Non-pigmented ciliary epithelial cell (primary cell): ENCODE measurements at places on chromosomes 11 and 22.

DNA sequence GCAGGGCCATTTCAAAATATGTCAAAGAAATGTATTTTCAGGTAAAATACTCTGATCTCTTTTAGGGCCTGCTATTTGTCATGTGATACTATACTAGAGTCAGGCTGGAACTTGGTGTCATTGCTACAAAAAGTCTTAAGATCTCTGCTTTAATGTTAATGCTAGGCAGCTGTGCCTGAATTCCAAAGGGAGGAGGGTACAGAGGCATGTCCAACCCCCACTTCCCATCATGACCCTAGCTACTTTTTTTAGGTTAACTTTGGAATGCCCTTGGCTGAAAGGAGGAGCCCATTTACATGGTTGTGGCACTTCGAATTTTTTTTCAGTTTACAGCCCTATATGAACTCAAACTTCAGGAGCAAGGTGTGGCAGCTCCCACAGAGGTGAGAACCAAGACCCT lies 58.1 kb downstream of the OSBP2 start:
- DNase-seq = no peak

DNA sequence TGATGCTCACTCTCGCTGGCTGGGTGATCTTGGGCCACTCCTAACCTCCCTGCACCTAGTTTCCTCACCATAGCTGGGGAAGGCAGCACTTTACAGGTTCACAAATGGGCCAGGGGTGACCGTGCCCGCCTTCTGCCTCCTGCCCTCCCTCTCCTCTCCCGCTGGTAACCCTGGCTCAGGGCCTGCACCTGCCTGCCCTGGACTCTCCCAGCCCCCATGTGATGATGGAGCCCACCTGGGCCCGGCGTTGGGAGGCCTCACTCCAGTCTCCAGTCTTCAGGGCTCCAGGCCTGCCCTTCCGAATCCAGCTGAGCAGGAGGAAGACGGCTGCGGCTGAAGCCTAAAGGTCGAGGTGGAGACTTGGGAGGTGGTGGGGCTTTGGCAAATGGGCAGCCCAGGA lies 152.9 kb downstream of the CACNA1I start:
- DNase-seq = no peak

GRCh38 chr22:42509548-42509947 lies 10.0 kb downstream of the RRP7A start:
- DNase-seq = no peak

GRCh38 chr11:61873588-61874376 lies 17.6 kb downstream of the FADS3 start:
- DNase-seq = no peak

GRCh38 chr11:103228807-103229206 lies 119.6 kb downstream of the DYNC2H1 start:
- DNase-seq = no peak

DNA sequence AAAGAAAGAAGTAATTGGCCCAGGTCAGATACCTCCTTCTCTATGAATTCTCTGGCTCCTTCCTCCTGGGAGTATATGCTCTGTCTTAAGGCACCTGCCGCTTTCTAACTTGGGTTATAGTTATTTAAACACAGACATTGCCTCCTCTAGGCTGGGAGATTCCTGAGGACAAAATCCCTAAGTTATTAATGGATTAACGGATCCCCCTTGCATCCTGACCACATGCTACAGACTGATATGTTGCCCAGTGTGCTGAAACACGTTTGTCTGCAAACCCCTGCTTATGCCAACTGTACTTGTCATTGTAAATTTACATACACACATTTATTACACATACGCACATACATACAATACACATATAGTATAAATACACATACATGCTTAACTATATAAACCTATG lies 35.3 kb downstream of the PACSIN2 start:
- DNase-seq = no peak

DNA sequence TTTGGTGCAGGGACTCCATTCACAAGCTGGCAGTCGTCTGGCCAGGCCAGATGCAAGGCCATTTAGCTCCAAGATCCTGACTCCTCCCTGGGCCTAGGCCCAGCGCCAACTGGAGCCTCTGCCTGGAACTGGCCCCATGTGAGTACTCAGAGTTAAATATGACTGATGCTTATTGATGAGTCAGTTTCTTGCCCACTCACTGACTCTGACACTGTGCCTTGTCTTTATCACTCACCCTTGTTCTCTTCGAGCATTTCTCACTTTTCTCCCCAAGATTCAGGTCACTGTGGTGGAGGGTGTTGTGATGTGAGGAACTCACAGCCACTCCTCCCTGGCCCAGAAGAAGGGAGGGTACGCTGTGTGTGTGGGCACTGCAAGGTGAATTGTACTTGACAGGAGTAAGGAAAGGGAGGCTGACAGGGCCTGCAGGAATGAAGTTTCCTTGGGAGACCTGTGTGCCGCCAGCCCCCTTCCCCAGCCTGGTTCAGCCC lies 23.2 kb upstream of the ST3GAL4 start:
- DNase-seq = no peak

GRCh38 chr11:9253086-9253485 lies 12.1 kb downstream of the DENND5A start:
- DNase-seq = no peak

GRCh38 chr11:86141727-86142126 lies 72.8 kb upstream of the PICALM start:
- no peak for DNase-seq

DNA sequence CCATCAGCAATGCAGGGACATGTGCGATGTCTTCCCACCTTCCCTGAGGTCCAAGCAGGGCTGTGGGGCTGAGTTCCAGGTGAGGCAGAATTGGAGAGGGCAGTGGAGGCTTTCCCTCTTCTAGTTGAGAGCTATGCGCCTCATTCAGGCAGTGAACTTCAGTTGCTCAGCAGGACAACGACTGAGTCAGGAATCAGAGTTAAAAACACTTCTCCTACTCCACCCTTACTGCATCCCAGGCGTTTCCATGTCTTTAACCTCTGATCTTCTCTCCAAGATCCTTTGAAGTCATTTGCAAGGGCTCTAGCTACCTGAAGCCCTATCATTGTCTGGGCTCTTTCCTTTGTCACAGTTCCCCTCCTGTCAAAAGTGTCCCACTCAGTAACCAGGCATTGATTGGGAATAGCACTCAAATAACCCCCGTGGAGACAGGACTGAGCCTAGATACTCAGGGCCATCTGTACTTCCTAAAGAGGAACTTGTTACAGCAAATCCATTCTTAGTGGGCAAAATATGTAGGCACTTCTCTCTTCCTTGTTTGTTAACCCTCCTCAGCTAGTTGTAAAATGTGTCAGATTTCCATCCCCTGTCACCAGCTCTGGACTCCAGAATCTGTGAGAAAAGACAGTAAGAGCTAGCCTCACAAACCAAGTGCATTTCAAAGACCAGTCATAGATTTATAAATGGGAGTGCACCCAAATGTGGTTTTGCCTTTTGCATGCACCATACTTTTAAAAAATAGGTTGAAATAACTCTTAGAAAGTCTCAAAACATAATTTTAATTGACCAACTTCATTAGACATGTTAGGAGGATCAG lies 72.5 kb upstream of the MYO18B start:
- DNase-seq = no peak

DNA sequence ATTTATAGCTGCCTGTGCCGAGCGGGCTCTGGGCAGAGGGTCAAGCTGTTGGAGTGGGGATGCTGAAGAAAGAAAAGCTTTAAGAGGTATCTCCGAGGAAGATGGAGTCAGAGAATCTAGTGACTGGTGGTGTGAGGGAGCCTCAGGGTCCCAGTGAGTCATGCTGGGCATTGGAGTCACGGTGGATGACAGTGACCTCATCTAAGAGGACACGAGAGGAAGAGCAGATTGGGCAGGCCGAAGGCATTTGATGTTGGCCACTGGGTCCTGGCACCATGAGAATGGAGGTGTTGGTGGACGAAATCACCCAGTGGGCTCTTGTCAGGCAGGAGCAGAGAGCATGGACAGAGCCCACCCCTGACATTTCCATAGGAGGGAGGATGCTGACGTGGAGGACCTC lies 68.4 kb downstream of the TBC1D22A start:
- no peak for DNase-seq

DNA sequence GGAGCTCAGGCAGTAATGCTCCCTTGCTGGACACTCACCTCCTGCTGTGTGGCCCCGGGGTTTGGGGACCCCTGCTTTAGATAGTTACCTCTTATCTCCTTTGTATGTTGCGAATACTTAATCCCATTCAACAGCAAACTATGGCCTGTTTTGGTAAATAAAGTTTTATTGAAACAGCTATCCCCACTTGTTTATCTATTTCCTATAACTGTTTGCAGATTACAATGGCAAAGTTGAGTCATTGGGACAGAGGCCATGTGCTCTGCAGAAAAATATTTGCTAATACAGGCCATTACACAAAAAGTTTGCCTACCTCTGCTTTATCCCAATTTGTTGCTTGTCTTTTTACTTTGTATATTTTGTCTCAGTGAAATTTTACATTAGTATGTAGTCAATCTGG lies 68.4 kb downstream of the CACNA1I start:
- DNase-seq = no peak

DNA sequence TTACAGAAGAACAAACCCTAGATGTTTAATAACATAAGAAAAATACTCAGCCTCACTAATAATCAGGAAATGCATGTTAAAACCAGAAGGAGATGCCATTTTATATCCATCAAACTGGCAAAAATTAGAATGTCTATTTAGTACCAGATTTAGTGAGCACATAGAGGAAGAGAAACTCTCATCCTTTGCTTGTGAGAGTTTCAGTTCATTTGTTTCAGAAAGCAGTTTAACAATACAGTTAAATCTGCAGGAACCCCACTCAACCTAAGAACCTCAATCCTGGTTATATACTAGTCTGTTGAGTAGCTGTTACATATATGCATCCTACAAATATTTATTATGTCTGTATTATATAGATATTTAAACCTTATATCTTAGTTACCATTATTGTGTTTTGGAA lies 172.6 kb downstream of the WNT11 start:
- no peak for DNase-seq

GRCh38 chr11:85042361-85042760 lies 584.8 kb downstream of the DLG2 start:
- no peak for DNase-seq

DNA sequence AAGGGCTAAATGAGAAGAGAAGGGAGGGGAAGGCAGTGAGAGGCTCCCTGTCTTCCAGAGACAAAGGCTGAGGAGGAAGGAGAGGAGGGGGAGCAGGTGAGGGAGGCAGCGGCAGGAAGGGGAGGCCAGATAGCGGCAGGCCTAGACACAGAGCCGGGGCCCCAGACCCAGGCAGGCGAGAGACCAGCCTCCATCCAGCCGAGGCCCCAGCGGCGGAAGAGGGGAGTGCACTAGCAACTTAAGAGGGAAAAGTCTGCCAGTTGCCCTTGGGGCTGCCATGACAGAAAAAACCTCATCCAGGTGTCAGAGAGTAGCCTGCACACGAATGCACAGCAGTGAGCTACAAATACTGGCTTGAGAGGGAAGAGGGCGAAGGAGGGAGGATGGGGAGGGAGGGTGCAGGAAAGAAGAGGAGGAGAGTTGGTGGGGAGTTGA lies 46.7 kb downstream of the IGLL1 start:
- DNase-seq = no peak

GRCh38 chr11:9022961-9023680 lies 19.3 kb upstream of the NRIP3 start:
- DNase-seq = no peak

GRCh38 chr11:116563028-116563711 lies 209.6 kb downstream of the BUD13 start:
- DNase-seq = peak; percentile 4

- DNase-seq = no peak
Measured at GRCh38 chr11:117528097-117528721, 200.6 kb downstream of the CEP164 start.

DNA sequence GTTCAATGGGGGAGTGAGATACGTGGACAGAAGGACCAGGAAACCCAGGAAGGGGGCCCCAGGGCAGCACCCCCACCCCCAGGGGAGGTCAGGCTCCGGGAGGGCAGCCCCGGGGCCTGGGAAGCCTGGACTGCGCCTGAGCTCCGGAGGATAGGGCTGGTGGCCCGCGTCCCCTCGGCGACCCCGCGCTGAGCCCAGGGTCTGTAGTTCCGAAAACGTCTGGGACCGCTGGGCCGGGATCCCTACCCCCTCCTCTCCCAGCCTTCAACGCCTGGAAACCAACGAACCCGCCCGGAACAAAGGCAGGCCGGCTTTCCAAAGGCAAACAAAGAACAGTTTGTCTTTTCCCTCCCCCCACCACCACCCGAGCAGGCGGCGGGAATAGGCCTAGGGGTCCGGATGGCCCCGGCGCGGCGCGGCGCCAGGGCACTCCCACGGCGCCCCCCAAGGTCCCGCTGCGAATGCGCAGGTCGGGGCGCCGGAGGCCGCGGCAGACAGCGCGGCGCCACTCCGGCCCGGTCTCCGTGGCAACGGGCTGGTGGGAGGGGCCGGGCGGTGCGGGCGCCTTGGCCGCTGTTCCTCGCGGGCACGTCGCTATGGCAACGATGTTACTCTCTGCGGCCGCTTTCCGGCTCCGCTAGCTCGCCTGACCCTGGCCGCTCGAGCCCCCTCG lies 58.5 kb downstream of the IGLL1 start:
- DNase-seq = no peak

DNA sequence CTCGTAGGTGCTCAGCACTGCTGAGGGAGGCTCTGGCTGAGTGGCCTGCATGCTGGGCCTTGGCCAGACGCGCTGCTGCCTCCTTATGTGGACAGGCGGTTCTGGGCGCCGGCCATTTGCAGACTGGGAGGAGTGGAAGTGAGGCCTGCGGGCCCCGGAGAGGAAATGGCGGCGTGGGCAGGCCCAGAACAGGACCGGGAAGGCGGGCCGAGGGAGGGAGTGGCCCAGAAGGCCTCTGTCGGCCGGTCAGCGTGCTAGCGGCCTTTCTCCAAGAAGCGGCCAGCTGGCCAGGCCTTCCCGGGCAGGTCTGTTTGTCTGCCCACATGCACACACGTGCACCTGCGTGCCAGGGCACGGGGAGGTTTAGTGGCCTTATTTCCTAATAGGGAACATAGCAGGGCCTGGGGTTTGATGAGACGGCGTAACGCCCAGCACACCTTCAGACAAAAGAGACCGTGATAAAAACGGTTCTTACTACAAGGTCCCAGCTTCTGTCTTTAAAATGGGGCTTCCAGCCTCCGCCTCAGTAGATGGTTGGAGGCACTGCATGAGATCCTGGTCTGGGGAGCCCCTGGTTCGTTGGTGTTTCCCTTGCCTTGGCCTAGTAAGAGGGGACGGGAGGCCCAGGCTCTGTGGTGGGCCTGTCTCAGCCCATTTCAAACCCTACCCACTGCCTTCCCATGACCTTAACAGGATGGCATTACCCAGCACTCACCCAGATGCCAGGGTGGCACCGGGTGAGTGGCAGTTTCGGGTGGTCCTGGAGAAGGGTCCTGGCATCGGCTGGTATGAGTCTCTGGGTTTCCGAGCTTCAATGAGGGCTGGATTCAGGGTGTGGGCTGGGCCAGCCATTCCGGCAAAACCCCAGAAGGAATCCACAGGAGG lies 65.1 kb upstream of the PPARA start:
- DNase-seq = no peak

DNA sequence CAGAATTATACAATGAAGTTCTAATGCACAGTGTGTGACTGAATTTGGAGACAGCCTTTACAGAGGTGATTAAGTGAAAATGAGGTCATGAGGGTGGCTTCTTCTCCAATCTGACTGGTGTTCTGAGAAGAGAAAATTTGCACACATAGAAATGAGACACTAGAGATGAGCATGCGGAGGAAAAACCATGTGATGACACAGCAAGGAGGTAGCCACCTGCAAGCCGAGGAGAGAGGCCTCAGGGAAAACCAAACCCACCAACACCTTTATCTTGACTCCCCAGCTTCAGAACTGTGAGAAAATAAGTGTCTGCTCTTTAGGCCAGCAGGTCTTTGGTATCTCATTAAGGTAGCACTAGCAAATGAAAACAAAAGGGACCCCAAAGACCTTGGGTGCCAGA lies 93.2 kb downstream of the GGTLC2 start:
- DNase-seq = no peak
